Dermis blood vessel endothelial cell (primary cell): ENCODE measurements at places on chromosomes 13 and 19. TPM values are rescaled to one million over a fixed set of nuclear protein-coding genes. Genes with fewer than 3 reads are reported as not detected.

- peak; percentile 44 for DNase-seq
Observed at GRCh38 chr19:52138278-52138982, 1.3 kb downstream of the ZNF616 start.

DNA sequence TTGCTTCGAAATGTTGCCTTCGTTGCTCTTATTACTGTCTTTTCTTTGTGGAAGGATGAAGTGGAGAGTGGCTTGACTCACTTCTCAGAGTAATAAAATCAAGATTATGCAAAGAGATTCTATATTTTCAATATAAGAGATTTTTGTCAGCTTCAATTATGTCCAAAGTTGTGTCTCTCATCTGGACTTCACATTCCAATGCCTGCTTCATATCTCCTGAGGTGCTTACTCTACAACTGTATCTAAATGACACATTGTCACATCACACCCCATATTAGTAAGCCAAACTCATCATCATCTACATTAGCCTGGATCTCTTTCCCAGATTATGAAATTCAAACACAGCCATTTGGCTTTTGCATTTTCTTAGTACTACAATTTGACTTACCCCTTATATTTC lies 409.4 kb downstream of the DACH1 start:
- no peak for DNase-seq

- DNase-seq, result peak; percentile 55
Observed at GRCh38 chr19:495402-496111, 729 bp upstream of the MADCAM1 start.

DNA sequence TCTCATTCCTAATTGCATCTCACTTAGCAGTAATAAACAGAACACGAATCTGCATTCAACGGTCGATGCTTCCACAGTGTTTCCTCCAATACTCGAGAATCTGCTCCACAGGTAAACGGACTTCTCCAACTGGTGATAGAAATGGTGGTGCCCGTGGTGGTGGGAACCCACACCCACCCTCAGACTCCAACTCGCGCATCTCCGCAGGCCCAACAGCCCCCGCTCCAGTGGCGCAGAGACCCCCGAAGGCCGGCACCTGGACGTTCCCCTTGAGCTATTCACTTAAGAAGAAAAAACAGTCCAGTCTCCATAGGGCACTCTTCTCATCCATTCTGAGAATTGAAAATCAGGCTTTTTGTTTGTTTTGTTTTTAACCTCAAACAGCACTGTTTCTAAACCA lies 13.8 kb upstream of the RASA3 start:
- no peak for DNase-seq

DNA sequence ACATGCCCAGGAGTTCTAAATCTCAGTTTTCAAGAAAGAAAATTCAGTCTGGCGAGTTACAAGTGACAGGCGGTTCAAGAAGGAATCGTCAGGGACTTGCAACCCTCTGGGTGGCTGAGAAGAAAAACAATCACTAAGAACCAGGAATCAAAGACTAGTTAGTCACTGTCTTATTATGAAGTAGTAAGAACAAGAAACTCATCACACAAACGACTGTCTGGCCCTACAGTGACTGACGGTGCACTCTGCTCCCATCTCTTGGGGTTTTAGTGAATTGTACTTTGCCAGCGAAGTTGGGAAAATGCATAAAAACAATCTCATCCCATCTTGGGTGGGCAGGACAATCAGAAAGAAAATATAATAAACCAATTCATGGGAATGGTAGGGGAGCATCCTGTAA lies 63.7 kb upstream of the SACS start:
- no peak for DNase-seq

Gene SLC6A16
- 0.28 and 1.0 TPM in 2 replicates for total RNA-seq

Gene IGFL2
- total RNA-seq, result not detected in 2 replicates

DNA sequence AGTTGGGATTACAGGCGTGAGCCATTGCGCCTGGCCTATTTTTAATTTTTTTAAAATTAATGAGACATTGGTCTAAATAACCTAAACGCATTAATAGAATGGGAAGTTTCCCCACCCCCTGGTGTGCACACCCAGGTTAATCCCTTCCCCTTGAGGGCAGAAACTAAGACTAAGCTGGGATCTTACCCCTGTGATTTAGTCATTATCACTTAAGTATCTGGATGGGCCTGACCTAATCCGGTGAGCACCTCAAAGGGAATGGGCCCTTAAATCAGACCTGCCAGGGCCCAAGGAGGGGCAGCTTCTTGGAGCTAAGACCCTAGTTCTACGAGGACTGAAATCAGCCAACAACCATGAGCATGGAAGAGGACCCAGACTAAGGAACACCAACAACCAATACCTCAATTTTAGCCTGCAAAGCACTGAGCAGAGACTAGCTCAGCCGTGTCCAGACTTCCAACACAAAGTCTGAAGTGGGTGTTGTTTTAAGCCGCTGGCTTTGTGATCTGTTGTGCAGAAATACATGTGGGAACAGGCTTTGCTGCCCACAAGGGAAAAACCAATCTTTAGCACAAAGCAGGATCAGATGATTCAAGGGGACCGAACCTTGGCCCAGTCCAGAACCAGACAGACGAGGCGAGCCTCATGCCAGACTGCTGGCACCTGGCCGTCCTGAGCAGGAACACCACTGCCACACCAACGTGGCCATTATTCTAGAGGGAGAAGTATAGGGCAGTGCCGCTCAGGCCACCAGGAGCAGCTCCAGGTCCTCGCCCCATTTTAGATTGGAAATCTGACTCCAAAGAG lies 7.1 kb downstream of the UBE2S start:
- no peak for DNase-seq

- no peak for DNase-seq
Observed at GRCh38 chr19:6719540-6719861, 949 bp downstream of the C3 start.

DNA sequence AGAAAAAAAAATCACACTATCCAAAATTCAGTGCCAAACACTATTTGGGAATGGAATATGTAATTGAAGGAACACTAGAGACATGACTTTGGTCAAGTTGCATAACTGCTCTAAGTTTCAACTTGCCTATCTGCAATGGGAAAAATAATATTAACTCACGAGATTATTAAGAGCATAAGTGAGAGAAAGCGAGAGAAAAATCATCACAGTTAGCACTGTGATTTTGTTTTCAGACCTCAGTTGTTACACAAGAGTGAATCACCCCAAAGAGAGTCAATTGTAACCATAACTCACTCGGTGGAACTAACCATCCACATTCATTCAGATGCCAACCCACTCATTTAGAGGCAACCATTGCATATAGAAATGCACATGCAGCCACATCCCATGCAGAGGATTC lies 147.1 kb downstream of the NHLRC3 start:
- DNase-seq, result no peak
